Stimulated activated CD8-positive, alpha-beta memory T cell treated with anti-CD3 and anti-CD28 coated beads, Interleukin-4, amount 100 ng/mL, for 1 hour (primary cell): ENCODE measurements at places on chromosomes 4 and X.

DNA sequence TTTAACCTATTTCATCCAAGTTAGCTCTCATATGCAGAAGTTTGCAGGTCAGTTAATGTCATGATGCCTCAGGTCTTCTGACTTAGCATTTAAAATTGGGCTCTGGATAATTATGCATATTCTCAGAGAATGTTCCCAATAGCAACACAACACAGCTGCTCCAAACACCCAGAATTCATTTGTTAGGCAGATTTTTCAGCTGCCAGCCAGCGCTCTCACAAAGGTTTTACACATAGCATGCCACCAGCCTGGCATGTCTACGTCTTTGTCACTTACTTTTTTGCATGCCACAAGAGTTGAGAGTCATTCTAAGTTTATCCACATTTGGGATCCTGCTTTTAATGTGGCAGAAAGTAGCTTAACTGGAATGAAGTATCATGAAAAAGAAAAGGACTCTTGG is 84.8 kb downstream of the LIMCH1 start:
- DNase-seq, result no peak

DNA sequence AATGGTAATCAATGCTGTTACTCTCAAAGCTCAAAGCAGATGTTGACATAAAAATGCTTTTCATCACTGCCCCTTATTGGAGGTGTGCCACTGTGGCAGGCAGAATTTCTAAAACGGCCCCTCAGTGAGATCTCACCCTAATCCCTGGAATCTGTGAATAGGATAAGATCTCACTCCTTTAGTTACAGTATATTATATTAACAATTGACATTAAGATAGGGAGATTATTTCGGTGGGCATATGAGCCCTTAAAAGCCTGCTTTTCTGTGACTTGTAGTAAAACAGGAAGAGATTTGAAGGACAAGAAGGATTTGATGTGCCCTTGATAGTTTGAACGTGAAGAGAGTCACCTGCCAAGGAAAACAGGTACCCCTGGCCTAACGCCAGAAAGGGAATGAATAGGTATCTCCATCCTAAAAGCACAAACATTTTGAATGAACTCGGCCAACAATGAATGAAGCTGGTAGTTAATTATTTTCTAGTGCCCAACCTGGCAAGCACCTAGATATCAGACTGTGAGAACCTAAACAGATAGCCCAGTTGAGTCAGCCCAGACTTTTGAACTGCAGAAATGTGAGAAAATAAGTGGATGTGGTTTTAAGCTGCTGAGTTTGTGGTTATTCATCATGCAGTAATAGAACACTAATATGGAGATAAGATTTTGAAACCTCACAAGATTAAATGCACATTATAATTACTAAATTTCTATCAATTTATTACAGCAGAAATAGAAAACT is 881.6 kb downstream of the PCDH18 start:
- DNase-seq, result no peak

GRCh38 chr4:45147866-45148265 is 421.5 kb upstream of the GNPDA2 start:
- no peak for DNase-seq

- DNase-seq, result no peak
These were observed 200.0 kb upstream of the ARHGAP24 start for GRCh38 chr4:85274955-85275354.

DNA sequence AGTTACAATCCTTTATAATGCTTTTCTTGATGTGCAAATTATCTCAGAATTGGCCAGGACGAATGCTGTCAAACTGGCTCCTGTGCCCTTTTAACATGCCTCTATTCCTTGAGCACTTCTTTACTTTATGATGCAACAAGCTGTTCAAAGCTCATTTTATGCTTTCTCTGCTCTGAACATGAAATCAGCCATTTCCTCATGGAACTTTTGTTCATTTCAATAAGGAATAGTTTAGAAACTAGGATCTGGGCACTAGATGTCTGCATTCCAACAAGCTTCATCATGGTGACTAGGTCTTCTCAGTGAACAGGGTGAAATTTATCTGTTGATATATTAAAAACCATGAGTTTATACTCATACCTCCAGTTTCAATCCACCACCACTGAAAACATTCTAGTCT is 87.3 kb upstream of the TEX13A start:
- no peak for DNase-seq

GRCh38 chr4:104424989-104425388 is 69.7 kb downstream of the CXXC4 start:
- DNase-seq, result no peak
